ENCODE measurements at places on chromosomes 6 and 20.

DNA sequence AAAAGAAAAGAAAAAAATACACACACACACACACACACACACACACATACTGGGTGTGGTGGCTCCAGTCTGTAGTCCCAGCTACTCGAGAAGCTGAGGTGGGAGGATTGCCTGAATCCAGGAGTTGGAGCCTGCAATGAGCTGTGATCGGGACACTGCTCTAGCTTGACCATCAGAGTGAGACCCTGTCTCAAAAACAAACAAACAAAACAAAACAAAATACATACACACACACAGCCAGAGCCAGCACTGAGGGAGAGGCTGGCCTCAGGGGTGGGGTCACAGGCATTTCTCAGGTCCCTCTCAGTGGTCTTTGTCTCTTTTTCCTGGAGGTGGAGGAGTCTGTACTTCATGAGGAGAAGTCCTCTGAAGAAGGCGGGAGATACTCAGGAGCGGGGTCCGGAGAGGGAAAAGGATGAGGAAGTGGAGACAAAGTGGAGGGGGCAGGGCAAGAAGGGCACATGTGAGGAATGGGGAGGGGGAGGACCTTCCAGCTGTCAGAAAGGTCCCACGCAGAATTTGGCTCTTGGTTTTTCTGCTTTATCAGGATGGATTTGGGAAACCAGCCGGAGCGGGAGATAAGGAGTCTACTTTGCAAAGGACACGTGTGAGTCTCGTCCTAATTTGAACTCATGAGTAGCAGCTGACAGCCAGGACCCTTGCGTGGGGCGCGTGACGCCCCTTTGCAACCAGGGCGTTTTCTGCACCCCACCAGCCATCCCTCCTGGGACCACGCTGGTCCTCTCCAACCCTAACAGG, 7.7 kb upstream of the MICB start:
- no peak for DNase-seq

DNA sequence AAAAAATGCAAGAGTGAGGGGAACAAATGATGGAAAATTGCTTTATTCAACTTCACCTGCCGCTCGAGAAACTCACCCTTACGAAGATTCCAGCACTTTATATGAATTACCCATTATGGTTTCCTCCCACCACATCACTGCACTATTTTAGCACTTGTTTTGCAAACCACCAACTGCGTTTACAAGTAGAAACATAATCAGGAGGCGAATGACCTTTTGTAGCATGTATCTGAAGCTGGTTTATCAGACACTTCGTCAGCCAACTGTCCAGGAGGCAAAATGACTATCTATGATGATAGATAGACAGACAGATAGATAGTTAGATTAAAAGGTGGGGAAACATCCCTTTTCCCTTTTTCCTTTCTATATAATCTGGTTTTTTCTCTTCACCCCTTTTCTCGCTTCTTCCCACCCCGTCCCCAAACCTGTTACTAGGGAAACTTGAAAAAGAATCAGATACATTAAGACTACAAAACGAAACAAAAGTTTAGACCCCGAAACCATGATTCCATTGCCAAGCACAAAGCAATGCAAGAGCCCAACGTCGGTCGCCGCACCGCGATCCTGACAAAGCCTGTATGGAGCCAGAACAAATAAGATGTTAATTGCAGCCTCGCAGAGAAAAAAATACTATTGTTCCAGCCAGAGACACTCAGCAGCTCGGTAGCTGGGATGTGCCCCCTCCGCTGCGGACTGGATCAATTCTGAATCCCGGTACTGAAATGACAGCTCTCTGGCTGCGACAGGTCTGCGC, 933 bp upstream of the ADGRB3 start:
- no peak for DNase-seq

DNA sequence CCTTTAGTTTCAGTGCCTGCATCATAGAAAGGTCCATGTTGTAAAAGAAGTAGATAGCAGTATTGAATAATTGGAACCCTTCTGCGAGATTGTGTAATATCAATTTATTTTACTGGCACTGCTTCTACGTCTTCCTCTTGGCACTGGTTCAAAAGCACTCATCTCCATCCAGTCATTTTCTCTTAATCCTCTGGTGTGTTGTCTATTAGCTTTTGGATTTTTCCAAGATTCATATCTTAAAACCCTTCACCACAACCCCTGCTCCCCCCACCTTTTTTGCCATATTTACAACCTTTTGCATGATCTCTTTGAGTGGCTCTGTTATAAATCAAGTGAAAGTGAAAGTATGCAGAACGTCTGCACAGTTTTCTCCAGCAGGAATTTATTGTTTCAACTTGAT, 76.6 kb upstream of the HSF2 start:
- DNase-seq = no peak

DNA sequence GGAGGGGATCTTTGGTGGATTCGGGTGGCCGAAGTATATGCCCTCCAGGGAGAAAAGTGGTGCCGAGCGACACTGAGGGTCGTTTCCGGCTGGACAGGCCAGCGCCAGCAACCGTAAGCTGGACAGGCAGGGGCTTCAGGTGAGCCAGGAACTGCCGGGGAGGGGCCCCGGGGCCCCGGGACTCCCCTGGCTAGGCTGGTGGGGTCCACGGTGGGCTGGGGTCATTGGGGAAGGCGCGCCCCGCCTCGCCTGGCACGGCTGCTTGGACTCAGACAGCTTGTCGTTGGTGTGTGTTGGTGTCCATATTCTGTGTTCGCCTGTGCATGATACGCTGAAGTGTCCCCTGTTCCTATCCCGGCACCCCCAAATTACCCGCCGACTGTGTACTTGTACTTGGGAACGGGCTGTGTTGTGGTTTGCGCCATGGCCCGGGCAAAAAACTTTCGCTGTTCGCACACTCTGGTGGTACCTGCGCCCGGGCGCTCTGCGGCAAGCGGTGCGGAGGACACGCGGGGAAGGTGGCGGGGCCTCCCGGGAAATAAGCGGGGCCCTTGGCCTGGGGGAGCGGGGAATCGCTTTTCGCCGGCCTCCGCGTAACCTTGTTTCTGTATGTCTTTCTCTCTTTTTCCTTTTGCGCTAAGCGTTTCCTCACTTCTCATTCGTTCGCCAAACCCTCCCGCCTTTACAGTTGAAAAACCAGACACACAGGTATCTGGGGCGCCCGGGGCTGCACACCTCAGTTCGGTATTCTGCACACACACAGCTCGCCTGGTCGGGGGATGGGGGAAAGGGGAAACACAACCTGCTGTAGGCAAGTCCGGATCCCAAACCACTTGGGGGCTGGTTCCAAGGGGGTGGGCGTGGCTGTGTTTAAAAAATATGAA, 3.2 kb downstream of the GNAS start:
- no peak for DNase-seq

DNA sequence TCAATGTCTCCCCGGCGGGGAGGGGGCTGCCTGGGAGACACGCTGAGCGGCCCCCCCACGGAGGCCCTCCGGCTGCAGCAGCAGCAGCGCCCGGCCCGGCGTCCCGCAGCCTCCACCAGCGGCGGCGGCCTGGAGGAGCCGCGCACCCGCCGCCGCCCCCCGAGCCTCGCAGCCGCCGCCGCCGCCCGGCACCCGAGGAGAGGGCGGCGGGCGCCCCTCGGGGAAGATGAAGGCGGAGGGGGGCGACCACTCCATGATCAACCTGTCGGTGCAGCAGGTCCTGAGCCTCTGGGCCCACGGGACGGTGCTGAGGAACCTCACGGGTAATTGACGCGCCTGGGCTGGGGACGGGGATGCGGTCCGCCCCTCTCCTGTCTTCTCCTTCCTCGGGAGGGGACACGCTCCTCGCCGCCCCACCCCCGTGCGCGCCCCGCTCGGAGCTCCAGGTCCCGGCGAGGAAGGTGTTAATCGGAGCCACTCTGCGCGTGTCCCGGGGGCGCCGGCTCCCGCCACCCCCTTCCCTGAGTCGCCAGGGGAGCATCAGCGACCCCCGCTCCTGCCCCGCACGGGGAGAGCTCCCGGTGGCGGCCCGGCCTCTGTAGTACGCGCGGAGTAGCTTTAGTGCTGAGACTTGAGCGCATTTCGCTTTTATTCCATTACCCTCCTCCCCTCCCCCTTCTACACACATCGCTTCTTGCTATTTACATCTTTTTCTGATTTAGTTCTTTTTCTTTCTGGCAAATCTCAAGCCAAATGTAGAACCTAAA, 686 bp downstream of the TMEM170B start:
- peak; percentile 48 for DNase-seq

DNA sequence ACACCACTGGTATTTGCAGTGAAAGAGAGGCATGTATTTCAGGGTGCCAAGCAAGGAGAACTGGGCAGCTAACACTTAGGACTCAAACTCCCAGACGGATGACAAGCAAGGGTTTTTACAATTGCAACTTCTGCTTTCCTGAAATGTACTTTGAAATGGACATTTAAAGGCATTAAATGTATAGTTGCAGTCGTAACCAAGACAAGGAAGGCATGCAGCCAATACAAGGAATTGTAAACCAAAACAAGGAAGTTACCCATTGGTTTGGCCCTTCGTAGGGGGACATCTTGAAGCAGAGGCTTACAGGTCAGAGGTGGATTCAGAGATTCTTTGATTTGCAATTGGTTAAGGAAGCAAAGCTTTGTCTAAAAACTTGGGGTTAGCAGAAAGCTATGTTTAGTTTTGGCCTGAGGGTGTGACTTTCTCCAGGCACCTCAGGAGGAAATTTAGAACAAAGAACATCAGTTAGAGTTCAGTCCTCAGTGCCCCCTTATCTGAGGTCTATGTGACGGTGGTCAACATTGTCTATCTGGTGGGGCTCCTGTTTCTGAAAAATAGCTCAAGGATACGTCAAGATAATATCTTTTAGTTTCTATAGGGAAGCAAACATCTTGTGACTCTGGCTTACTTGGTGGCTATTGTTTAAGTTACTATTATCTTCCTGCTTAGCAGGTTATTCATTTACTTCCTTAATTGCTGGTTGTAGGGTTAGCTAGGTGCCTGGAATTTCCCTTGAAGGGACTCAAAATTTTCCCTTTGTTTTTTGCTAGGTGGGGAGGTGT, 266.0 kb downstream of the CD83 start:
- no peak for DNase-seq

- no peak for DNase-seq
Observed at GRCh38 chr20:46545077-46545826, 5.2 kb downstream of the OCSTAMP start.
